ENCODE measurements at places on chromosomes 11 and 22.
A peak's percentile ranks its signal among the peaks of the same experiment; 100 is the strongest.

DNA sequence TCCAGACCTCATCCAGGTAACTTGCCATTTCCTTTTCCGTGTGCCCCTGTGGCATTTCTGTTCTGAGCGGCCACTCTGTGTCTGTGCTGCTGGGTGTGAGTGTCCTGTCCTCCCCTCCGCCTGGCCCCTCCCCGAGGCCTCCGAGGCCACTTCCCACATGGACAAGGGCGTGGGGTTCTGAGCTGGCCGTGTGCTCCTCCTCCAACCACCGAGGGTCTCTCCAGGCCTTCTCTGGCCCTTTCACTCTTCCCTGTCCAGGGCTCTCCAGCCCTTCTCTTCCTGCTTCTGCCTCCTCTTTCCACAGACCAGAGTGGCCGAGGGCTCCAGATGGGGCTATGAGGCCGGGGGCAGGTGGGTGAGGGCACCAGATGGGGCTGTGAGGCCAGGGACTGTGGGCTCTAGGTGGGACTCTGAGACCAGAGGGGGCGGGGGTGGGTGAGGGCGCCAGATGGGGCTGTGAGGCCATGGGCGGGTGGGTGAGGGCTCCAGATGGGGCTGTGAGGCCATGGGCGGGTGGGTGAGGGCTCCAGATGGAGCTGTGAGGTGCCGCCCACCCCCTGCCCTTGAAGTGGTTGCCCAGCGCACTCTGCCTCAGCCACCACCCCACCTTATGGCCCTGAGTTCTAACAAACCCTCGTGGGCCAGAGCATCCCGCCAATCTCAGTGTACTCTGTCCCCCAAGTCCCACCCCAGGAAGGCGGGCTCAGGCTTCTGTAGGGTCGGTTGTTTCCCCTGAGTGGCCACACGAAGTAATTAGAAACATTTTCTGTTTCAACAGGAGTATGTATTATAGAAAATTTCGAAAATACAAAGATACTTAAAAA lies 24.1 kb downstream of the PTDSS2 start:
- peak; percentile 94 for DNase-seq

DNA sequence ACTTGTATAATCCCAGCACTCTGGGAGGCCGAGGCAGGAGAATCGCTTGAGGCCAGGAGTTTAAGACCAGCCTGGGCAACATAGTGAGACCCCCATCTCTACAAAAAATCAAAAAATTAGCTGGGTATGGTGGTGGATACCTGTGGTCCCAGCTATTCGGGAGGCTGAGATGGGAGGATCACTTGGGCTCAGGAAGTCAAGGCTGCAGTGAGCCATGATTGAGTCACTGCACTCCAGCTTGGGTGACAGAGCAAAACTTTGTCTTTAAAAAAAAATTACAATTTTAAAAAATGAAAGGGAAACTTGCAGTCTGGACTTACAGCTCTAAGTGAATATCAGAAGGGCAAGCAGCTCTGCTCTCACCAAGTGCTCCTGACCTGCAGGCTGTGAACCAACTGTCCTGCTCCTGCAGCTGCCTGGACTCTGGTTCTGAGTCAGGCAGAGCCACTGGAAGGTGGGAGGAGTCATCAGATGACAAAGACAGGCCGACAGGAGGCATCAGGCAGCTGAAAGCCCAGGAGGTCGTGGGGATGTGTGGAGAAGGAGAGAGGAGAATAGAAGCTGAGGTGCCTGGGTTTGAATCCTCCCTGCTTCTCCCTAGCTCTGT lies 9.6 kb downstream of the SMTNL1 start:
- DNase-seq, result peak; percentile 53

GRCh38 chr22:18096823-18097222 lies 13.8 kb upstream of the TUBA8 start:
- DNase-seq, result no peak

GRCh38 chr11:10225553-10225952 lies 68.5 kb downstream of the SBF2 start:
- no peak for DNase-seq

DNA sequence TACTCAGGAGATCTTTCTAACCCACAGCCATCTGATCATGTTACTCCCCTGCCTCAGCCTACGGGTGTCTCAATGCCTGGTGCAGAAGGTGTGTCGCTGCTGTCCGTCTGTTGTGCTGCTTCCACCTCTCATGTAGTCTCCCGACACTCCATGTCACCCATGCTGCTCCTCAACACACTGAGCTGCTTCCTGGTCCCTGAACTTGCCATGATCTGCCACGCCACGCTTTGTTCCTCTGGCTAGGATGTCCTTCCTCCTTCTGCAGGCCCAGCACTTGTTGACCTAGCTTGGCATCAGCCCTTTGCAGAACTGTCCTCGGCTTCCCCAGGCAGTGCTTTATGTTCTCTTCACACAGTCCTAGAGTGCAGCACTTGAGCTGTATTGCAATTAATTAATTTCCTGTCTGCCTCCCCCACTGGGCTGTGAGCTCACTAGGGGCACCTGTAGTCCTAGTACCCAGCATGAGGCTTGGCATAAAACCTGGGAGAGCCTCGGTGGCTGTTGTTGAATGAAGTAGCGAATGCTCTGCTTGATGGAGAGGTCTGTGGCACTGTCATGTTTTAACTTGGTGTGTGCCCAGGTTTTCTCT lies 9.5 kb downstream of the GTPBP1 start:
- no peak for DNase-seq

- DNase-seq, result no peak
Observed at GRCh38 chr11:110327508-110327907, 31.1 kb upstream of the RDX start.

- DNase-seq, result no peak
Observed at GRCh38 chr11:127259102-127259501, 258.5 kb upstream of the KIRREL3 start.

- no peak for DNase-seq
Observed at GRCh38 chr11:64165481-64165841, 452 bp downstream of the MACROD1 start.

- DNase-seq, result no peak
Observed at GRCh38 chr11:41456269-41456668, 3.2 kb downstream of the LRRC4C start.
